Parietal lobe (tissue), 2 donors: ENCODE measurements at places on chromosomes 12 and 14. TPM values are rescaled to one million over a fixed set of nuclear protein-coding genes. Genes with fewer than 3 reads are reported as not detected.

PTPN21 gene
- total RNA-seq, result 12.8 TPM

SLCO1A2 gene
- 7.5 TPM for total RNA-seq

CIDEB gene
- total RNA-seq, result 5.6 TPM

HOTAIR gene
- total RNA-seq, result not detected

BDKRB2 gene
- 0.31 TPM for total RNA-seq

RAD51AP1 gene
- 11.6 TPM for total RNA-seq

OTX2 gene
- total RNA-seq, result 0.31 TPM

DAO gene
- not detected for total RNA-seq

GLI1 gene
- 0.63 TPM for total RNA-seq

CEP128 gene
- total RNA-seq, result 34.1 TPM

RBM23 gene
- 66.0 TPM for total RNA-seq

RERG gene
- 3.1 TPM for total RNA-seq

CEBPE gene
- not detected for total RNA-seq

PLEKHD1 gene
- 0.31 TPM for total RNA-seq

EIF5 gene
- 186 TPM for total RNA-seq

KCNK10 gene
- total RNA-seq, result 18.2 TPM

SERPINA10 gene
- not detected for total RNA-seq

KRT79 gene
- total RNA-seq, result not detected

IL23A gene
- not detected for total RNA-seq

AHNAK2 gene
- total RNA-seq, result 31.6 TPM

CBLN3 gene
- not detected for total RNA-seq

C12orf42 gene
- 0.94 TPM for total RNA-seq

OVCH1 gene
- total RNA-seq, result 2.5 TPM

ZC2HC1C gene
- 2.8 TPM for total RNA-seq

G2E3 gene
- total RNA-seq, result 57.9 TPM

NTF3 gene
- total RNA-seq, result 8.5 TPM

SLC10A1 gene
- total RNA-seq, result not detected

RNFT2 gene
- total RNA-seq, result 42.9 TPM

FGF6 gene
- not detected for total RNA-seq

KRT82 gene
- not detected for total RNA-seq

WASHC4 gene
- 131 TPM for total RNA-seq

PHLDA1 gene
- 25.0 TPM for total RNA-seq

FAM181A gene
- 1.6 TPM for total RNA-seq

B3GNT4 gene
- total RNA-seq, result 18.2 TPM

KRT71 gene
- not detected for total RNA-seq

PRICKLE1 gene
- total RNA-seq, result 16.3 TPM

FAM90A1 gene
- not detected for total RNA-seq

ADAM21 gene
- not detected for total RNA-seq

KITLG gene
- 70.4 TPM for total RNA-seq

FERMT2 gene
- total RNA-seq, result 98.3 TPM

MYO1H gene
- 0.31 TPM for total RNA-seq

IFNG-AS1 gene
- 0.31 TPM for total RNA-seq

REP15 gene
- 4.7 TPM for total RNA-seq

CKB gene
- total RNA-seq, result 304 TPM

CCDC196 gene
- not detected for total RNA-seq

LRP1 gene
- 135 TPM for total RNA-seq

FAM234B gene
- total RNA-seq, result 53.8 TPM

POTEM gene
- not detected for total RNA-seq

DPF3 gene
- 13.1 TPM for total RNA-seq

APOF gene
- not detected for total RNA-seq

OTOGL gene
- total RNA-seq, result 0.31 TPM

AMN1 gene
- total RNA-seq, result 78.3 TPM

SLC25A47 gene
- not detected for total RNA-seq

FITM1 gene
- 0.94 TPM for total RNA-seq

PGAM5 gene
- 21.6 TPM for total RNA-seq
